AG04449 (cell line): ENCODE measurements at places on chromosomes 12 and 14.
A peak's percentile ranks its signal among the peaks of the same experiment; 100 is the strongest.

DNA sequence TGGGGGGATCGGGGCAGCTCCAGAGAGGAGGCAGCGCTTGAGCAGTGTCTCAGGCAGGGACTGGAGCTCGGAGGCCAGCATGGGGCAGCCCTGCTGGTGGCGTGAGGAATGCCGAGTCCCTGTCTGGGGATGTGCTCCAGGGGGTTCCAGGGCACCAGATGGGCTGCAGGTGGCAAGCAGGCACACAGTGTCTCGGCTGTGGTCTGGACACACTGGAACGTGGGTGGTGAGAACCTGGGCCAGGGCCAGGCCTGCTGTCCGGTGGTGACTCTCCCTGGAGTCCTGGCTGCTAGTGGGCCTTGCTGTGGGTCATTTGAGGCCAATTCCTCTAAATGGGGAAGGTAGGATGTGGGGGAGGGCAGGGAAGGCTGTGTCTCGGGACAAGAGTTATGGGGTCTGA is 199.4 kb upstream of the RTL1 start:
- DNase-seq, result no peak

GRCh38 chr12:1604464-1604863 is 10.1 kb upstream of the FBXL14 start:
- no peak for DNase-seq

GRCh38 chr12:47722941-47723631 is 2.2 kb downstream of the ENDOU start:
- no peak for DNase-seq

- DNase-seq, result no peak
Observed at GRCh38 chr14:70748422-70748821, 60.9 kb downstream of the MAP3K9 start.

- peak; percentile 10 for DNase-seq
Observed at GRCh38 chr12:120783197-120783596, 57.6 kb downstream of the ACADS start.

DNA sequence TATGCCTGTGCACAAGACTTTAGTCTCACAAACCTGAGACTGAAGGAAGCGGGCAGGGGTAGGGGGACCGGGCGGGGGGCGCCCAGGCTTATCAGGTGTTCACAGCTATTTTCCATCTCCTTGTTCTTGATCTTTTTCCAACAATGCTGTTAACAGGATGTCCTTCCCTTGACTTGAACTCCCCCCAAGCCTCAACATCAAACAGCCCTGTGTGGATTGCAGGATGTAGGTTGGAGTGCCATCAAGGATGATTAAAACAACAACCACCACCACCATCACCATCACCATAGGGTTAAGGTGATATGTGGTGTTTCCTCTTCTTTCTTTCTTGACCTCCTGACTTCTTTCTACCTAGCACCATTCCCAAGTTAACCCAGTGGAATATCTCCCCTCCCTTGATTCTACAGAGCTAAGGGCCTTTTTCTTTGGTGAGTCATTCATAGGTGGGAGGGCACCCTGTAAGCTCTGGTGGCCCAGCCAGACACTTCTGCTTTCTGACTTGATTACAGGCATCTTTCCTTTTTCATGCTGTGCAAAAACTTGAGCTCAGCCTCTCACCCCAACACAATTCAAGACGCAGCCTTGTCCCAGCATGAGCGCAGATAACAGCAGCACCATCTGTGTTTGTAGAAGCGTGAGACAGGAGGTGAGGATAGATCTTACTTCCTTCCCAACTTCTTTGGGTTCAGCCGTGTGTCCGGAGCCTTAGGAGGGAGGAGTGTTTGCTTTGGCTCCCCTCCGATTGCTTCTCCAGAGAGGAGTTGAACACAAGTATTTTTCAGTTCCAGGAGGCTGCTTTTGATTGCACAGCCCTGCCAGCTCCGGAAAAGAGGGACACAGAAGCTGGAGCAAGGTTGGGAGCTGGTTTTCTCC is 26.8 kb downstream of the FLVCR2 start:
- DNase-seq, result no peak

- no peak for DNase-seq
Observed at GRCh38 chr14:94027566-94028449, 1.7 kb downstream of the OTUB2 start.

- no peak for DNase-seq
Observed at GRCh38 chr12:1915082-1915968, 3.1 kb downstream of the CACNA2D4 start.

DNA sequence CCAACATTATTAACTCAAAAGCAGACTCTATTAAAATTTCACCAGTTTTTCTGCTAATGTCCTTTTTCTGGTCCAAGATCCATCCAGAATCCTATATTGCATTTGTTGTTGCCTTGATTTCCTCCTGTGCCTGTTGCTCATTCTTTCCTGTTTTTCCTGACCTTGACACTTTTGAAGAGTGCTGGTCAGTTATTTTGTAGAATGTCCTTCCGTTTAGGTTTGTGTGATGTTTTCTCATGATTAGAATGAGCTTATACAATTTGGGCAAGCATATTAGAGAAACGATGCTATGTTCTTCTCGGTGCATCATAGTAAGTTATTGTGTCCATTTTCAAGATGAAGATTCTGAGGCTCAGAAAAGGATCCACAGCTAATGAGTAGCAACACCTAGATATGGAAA is 33.9 kb downstream of the PHLDA1 start:
- no peak for DNase-seq

DNA sequence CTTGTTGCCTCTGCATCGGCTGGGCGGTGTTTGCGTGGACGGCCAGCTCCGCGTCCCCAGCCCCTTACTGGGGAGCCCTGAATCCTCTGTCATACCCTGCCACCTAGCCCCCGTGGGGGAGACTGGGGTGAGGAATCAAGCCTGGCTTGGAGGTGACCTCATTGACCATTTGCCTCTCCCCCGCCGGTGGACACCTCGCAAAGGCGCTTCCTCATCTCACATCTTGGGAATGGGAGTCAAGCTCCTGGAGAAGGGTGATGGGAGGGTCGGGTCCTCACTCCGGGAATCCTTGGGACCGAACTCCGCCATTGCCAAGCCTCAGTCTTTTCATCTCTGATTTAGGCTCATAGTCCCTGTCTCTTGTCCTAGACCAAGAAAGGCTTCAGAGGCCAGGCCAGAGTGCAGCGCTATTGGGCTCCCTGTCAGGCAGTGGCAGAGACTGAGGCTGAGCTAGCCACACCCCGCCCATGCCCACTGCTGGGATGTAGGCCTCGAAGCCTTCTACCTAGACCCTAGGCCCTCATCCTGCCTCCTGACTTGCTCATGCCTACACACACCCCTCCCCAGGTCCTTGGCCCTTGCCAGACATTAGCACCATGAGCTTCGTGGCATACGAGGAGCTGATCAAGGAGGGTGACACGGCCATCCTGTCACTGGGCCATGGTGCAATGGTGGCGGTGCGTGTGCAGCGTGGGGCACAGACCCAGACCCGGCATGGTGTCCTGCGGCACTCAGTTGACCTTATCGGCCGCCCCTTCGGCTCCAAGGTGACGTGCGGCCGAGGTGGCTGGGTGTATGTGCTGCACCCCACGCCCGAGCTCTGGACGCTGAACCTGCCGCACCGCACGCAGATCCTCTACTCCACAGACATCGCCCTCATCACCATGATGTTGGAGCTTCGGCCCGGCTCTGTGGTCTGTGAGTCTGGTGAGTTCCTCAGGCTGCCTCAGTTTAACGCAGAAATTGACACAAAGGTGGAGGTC is 678 bp downstream of the TRMT61A start:
- DNase-seq, result no peak

GRCh38 chr12:6430124-6430989 is 14.4 kb upstream of the CD27 start:
- peak; percentile 69 for DNase-seq

DNA sequence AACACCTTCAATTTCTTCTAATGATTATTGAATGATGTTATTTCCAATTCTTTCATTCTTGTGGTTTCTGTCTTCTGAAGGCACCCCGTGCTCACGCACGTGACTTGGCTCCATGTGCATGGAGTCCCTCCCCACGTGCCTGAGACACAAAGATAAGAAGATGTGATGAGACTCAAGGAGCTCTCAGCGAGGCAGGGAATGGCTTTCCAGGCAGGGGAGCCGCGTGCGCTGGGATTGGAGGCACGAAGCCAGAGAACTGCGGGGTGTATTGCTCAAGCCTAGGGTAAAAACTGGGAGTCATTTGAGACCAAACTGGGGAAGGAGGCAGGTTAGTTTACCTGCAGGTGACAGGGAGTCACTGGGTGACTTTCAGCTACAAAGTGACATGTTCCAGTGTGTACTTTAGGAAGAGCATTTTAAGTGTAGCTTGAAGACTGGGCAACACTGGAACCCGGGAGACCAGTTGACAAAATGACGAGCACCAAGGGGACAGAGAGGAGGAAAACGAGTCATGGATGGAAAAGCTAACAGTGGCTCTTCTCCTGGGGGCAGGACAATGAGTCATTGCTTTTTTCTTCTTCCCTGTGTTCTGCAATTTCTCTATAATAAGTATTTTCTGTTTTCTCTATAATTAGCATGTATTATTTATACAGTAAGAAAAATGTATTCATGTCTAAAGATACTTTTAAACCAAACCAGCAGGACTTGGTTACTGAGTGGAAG is 311.7 kb upstream of the FKBP4 start:
- DNase-seq, result no peak

DNA sequence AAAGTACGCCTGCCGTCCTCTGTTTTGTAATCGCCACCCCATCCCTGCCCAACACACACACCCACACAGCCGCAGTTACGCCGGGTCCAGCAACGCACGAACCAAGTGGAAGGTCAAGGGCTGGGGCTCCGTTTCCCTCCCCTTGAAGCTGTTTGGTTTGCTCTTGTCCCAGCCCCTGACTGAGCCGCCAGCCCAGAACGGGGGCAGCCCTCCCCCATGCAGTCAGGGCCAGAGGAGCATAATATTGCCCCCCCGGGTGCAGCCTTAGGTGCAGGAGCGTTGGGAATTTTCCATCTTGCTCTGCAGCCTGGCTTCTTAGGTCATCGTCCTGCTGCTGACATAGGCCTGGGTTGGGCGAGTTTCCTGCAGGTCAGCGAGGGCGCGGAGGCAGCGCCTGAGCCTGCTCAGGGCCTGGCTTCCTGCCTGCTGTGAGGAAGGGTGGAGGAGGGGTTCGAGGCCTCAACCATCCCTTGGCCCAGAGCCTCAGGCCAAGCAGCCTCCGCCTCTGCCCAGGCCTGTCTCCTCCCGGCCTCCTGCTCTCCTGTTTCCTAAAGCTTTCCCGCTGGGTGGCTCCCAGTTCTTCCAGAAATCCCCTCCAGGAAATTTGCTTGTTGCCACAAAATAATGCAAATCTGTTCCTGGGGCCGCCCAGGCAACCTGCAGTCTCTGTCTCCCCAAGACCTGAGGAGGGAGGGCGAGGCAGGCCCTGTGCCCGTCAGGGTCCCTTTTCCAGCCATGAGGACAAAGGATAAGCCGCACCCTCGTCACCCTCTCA is 44.5 kb downstream of the PSMA6 start:
- no peak for DNase-seq

DNA sequence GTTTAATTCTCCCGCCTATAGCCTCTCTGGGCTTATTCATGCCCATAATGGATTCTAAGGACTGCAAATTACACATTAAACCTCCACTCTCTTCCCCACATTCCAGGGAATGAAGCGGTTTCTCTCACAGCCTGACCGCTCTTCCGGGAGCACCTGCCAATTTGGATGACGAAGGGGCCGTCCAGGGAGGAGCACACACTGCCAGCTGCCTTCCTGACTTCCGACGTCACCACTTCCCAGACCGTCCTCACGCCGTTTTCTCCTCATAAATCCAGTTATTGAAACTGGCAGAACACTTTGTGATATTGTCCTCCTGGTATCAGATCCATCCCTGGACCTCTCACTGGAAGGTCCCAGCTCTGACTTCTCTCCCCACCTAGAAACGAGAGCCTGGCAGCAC is 87.6 kb downstream of the GCH1 start:
- DNase-seq, result no peak

DNA sequence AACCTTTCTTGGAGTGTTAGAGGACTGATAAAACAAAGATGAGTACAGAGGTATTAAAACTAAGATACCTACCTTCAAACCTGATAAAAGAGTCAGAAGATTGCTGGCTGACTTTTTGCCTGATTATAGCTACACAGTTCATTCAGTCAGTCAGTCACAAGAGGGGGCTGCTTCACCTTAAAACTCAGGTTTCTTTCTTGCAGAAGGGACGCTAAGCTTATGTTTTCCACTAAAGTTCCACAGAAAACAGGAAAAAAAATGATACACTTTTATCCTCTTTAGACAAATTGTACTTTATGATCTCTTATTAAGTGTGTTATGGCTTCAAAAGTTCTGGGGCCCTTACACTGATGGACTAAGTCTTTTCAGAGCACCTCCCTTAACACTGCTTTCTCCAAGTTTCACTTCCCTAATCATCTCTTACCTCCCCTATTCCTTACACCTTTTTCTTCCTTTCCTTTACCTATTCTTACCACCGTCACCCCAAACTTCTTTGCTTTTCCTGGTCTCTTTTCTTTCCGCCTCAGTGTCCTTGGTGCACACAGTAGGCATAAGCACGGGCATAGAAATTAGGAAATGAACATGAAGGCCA is 448.7 kb upstream of the OR4E1 start:
- no peak for DNase-seq

GRCh38 chr14:55099756-55100155 is 29.3 kb upstream of the LGALS3 start:
- DNase-seq, result no peak

DNA sequence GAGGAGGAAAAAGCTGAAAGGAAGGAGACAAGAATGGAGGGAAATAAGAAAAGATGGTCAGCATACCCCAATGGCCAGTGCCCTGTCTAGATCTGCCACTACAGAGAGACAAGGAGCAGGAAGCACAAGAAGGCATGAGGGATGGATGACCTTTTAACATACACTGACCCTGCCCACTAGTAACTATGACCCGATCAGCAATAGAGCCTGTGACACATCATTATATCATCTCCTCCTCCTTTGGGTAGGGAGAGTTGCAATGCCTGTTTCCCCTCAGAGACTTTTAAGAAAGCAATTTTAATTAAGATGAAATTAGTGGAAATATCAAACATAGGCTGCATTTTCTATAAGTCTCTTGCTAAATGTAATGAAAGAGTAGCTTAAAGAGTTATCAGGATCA is 4.7 kb upstream of the SLC2A13 start:
- no peak for DNase-seq

- DNase-seq, result no peak
Observed at GRCh38 chr14:61483476-61483875, 162.1 kb downstream of the PRKCH start.

GRCh38 chr14:59507063-59507751 is 22.9 kb downstream of the JKAMP start:
- no peak for DNase-seq

GRCh38 chr12:26783131-26783526 is 49.9 kb downstream of the ITPR2 start:
- no peak for DNase-seq
